ENCODE measurements at places on chromosomes 4 and X.

DNA sequence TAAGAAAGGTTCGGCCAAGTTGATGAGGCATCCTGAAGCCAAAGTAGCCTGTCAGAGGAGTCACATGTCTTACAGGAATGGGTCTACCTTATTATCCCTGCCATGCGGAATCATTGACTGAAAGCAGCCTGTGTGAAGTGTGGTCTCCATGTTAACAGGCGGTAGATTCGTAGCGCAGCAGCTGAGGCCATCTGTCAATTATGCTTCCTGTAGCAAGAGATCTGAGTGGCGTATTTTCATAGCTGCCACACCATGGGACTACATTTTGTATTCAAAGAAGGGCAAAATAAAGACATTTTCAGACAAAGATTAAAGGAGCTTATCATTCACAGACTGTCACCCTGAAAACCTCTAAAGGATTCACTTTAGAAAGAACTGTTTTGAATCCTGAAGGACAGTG, 11.2 kb upstream of the MED14 start:
- DNase-seq: no peak

DNA sequence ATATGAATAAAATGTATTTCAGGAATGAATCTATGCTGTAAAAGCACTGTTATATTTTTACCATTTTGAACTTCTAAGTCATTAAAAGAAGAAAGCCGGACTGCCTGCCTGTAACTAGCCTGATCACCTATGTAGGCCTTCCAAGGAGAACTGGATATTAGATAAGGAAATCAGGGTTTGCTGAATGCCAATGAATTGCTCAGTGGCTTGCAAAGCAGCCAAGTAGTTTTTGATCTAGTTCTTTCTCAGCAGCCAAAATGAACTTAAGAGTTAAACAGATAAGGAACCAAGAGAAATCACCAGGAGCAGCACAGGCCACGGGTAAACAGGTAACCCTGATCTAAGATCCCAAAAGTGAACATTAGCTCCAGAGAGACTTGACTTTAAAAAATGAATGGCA, 3.3 kb downstream of the ANXA5 start:
- DNase-seq: no peak

GRCh38 chrX:66013194-66013816, 26.6 kb downstream of the VSIG4 start:
- DNase-seq: no peak

GRCh38 chr4:173009129-173009823, 159.3 kb upstream of the GALNT7 start:
- DNase-seq: no peak

GRCh38 chr4:169184236-169184635, 86.5 kb downstream of the SH3RF1 start:
- DNase-seq: no peak

DNA sequence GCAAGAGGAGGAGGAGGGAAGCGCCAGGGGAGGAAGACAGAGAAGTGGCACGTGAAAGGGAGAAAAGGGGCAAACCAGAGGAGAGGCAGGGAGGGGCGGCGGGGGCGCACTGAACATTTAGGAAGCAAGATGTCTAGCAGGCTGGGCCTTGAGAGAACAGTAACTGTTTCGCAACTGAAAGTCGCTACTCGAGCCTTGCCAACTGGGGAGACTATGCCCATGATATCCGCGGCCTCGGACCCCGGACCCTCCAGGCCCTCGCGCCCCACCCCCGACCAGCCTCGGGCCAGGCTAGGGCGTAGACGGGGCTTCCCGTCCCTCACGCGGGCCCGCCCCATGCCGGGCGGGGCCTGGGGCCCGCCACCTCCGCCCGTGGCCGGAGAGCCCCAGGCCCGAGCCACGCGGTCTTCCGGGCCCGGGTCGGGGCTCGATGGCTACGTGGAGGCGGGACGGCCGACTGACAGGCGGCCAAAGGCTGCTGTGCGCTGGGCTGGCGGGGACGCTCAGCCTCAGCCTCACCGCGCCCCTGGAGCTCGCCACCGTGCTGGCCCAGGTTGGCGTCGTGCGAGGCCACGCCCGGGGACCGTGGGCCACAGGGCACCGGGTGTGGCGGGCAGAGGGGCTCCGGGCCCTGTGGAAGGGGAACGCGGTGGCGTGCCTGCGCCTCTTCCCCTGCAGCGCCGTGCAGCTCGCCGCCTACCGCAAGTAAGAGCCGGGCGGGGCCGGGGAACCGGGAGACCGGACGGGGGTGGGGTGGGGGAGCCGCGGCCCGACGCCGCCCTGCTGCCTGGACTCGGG, at the start of gene SLC25A43:
Gene SLC25A43, plus strand, starts transcription at position 363 of the 798 bp plus-strand sequence. Its CDS starts 68 bp downstream, at position 431.
- DNase-seq: peak; percentile 8

GRCh38 chr4:137635108-137635507, 102.8 kb upstream of the PCDH18 start:
- DNase-seq: no peak

DNA sequence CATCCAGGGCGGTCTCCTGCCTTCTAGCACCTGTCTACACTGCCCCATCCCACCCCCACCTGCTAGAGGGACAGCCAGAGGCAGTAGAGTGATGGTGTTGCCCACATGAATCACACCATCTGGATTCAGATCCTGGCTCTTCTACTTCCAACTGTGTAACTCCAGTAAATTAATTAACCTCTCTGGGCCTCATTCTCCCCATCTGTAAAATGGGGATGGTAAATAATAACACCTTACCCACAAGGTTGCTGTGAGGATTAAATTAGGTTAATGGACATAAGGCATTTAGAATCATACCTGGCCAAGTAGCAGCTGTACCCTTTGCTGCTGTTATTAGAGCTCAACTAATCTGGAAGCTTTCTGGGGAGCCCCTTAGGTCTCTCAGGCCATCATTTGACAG, 149.6 kb upstream of the BCOR start:
- no peak for DNase-seq

GRCh38 chr4:118964891-118965411, 76.3 kb downstream of the SYNPO2 start:
- no peak for DNase-seq
